ENCODE measurements at places on chromosomes 12 and 14.

DNA sequence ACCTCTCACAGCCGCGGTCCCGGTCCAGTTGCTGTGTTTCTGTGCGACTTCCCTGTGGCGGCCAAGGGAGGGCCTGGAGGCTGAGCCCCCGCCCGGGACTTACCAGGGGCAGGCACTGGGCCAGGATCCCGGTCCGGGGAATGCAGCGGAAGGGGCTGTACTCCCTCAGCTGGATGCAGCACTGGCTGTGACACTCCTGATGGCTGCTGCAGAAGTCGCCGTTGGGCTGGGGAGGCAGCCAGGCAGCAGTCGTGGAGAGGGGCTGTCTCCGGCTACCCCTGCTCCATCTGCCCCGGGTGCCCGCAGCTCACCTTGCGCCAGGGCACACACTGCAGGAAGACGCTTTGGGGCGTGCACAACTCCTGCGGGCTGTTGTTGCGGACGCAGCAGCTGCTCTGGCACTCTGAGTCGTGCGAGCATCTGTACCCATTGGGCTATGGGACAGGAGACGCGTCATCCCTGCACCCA, 6.2 kb downstream of the LRCOL1 start:
- DNase-seq: no peak

DNA sequence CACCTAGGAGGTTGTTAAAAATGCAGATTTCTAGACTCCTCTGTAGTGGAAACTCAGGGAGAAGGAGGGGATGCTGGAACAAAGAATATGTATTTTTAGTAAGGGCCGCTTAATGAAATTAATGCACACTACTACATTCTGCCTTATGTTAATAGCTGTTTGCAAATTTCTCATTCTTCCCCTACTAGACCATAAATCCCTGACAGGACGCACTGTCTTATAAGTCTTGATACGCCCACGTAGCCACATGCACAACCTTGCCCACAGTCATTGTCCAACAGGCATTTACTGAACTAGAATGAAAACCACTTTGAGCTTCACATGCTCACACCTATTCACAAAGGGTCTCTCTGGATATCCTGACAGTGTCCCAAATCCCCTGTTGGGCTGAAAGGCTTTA, 10.5 kb downstream of the KRT2 start:
- no peak for DNase-seq

DNA sequence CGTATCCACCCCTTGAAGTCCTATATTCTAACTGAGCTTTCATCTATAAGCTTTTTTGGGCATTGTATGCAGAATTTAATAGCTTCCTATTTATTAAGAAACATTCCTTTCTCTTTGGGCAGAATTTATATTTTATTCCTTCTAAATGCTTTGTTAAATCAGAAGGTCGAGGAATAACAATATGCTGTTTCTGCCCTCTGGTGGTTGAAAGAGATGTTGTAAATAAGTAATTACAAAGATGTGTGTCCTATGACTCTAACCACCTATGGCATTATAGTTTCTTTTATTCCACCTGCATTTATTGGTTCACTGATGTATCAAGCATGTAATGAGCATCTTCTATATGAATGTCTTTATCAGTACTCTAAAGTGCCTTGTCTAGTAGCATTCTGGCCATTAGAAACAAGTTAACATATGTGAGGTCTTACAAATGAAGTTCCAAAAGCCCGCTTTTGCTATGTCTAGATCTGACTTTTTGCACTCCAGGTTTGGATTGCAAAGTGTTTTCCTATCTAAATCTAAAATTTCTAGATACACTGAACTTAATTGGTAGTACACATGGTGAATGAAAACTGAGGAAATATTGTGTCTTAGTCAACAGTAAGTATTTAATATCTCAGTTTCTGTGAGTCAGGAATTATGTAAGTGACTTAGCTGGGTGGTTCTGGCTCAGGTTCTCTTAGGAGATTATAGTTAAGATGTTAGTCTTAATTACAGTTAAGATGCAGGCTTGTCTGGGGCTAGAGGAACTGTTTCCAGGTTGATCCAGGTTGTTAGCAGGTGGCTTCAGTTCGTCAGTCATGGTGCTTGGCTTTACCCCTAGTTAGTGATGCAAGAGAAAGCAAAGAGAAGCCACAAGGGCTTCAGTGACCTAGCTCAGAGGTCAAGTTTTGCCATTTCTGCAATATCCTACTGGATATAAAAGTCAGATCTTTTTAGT, 57.5 kb downstream of the PLEKHA5 start:
- no peak for DNase-seq

- DNase-seq: no peak
Measured at GRCh38 chr14:103516426-103517173, 6.0 kb downstream of the CKB start.

- DNase-seq: no peak
Measured at GRCh38 chr12:89883630-89884389, 175.2 kb upstream of the ATP2B1 start.

GRCh38 chr14:71533390-71533789, 398.8 kb upstream of the RGS6 start:
- DNase-seq: no peak

GRCh38 chr14:87600240-87600639, 392.7 kb downstream of the GALC start:
- no peak for DNase-seq

GRCh38 chr12:386651-387050, 2.5 kb downstream of the KDM5A start:
- no peak for DNase-seq

- DNase-seq: peak; percentile 58
Measured at GRCh38 chr12:44875954-44876543, at the start of gene NELL2. NELL2 (minus strand) TSS chr12:44876315; CDS start chr12:44875869, 446 bp downstream.

DNA sequence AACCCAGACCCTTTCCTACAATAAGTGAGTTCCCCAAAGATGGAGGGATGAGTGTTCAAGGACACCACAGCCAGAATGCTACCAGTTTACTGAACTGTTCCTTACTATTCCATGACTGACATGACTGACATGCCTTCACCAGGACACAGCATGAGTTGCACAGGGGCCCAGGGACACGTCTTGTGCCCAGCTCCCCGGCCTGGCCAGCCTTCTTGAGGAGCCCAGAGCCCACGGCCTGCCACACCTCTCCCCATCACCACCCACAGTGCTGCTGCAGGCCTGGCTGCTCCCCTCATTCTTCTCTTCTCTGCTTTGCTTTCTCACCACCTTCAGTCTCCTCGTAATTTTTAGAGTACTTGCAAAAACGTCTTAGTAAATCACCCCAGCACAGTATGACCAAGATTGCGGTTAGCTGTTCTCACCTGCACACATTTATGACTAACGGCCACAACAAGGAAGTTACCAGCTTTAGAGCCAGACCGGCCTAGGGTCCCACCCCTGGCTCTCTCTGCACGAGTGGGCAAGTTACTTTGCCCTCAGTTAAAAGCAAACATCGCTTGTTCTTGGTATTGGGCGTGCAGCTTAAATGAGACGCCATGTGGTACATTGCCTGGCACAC, 18.5 kb downstream of the PPP2R5E start:
- DNase-seq: no peak

- no peak for DNase-seq
Measured at GRCh38 chr14:59481871-59482540, 2.2 kb downstream of the L3HYPDH start.

- no peak for DNase-seq
Measured at GRCh38 chr12:131692431-131692830, 18.5 kb upstream of the SFSWAP start.

- no peak for DNase-seq
Measured at GRCh38 chr14:22479776-22480464, 109.1 kb downstream of the DAD1 start.

DNA sequence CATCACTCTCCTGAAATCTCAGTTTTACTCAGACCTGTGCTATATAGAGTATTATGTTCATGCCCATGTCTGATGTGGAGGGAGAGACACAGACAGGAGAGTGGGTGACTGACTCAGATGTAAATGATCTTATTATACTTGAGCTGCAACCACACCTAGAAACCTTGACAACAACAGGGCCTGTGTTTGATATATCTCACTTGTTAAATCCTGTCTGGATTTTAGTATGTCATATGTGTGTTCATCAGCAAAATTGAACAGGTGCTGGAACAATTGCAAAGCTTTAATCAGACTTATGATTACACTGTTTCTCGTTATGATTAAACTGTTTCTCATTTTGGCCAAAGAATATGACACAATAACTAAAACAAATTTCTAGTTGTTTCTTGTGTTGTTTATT, 37.7 kb downstream of the DIP2B start:
- no peak for DNase-seq

- DNase-seq: no peak
Measured at GRCh38 chr14:52146504-52146903, 77.6 kb upstream of the NID2 start.

- DNase-seq: no peak
Measured at GRCh38 chr14:85762526-85762925, 232.6 kb downstream of the FLRT2 start.

DNA sequence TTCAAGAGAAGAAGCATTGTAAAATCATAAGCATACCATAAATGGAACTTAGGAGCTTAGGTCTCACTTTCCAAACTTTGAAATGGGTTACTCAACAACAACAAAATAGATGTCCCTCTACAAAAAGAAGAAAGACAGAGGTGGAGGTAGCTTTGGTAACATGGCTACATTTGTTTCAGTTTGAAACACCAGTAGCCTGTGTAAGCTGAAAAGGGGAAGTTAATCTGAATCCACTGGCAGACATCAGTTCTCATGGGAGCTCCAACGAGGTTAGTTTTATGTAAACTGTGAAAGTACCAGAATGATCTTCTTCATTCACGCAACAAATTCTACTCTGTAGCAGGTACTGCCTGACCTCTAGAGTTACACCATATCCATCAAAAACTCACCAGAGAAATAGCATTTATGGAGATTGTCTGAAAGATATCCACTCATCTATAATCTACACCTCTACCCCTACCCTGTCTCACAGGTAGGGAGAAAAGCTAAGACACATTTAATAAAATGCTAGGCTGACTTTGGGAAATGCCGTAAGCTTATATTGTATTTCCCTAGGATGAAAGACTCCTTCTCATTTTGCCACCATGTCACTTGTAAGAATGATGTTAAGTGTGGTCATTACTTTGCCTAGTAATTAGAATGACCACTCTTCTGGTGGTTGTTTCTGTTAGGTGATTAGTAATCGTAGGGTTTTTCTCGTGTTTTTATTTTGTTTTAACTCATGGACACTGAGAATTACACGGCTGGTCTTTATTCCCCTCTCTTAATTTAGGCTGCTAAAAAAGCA, 224.1 kb downstream of the ASCL1 start:
- no peak for DNase-seq

DNA sequence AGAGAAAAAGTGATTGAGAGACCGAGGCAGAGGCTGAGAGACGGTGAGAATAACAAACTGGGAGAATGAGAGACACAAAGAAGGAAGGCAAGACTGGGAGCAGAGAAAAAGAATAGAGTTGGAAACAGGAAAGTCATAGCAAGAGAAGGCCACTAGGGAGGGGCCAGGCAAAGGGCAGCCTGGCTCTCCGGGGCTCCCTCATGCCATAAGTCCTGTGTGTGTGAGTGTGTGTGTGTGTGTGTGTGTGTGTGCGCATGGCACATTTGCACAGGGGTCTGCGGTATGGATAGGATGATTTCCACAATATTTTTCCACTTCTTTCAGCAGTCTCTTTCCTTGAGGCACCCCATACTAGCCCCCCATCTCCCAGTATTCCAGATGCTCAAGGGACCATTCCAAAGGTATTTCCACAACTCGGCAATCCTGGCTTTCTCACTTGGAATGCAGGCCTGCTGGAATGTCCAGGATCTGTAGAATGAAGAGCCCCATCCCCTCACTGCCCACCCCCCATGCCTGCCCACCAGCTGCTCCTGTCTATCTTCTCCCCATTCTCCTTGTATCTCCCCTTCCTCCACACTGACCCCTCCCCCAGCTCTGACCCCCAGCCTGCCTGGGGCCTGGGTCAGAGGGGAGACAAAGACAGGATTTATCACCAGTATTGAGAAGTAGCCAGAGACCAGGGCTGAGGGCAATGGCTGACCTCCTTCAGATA, 9.0 kb downstream of the GPR84 start:
- no peak for DNase-seq

DNA sequence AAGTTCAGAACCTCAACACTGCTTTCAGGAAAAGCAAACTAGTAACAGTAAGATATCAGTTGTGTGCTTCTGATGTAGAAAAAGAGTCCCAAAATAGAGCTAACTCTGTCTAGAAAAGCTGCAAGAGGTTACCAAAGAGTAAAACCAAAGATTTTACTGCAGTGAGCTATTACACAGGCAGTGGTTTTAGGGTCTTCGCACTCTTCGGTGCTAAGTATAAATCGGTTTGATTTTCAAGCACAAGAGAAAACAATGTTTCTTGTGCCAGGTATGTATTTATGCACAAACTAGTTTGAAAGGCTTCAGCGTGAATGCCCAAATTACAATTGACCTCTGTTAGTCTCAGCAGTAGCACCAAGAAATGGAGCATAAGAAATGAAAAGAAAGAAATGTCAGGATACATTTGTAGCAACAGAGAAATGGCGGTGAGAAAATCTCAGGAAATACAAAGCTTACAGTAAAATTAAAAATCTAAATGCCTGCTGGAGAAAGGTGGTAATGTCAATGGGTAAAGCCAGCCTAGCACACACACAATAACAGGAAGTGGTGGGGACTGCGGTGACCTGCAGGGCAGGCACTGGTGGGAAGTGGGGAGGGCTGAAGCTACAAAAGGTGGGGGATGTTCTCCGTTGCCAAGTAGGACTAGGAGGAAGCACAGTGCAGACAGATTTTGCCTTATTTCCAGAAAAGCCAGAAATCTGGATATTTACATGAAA, 18.0 kb upstream of the DYRK2 start:
- peak; percentile 62 for DNase-seq

- DNase-seq: no peak
Measured at GRCh38 chr12:32502693-32503502, 103.5 kb downstream of the FGD4 start.

DNA sequence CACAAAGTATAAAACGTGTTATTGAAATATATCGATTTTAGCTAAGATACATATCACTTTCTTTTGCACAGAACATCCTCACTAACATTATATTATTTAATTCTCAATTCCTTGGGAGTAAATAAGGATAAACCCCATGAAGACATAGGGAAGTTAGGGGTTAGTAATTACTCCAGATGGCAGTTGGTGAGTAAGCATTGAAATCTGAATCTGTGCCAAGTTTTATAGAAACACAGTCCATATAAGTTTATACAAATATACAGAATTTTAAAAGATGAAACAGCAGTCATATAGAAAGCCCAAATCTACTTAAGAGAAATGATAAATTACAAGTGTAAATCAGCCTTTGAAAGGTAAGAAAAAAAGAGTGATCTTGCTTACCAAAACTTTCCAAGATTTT, 200.4 kb upstream of the SYT10 start:
- DNase-seq: no peak

DNA sequence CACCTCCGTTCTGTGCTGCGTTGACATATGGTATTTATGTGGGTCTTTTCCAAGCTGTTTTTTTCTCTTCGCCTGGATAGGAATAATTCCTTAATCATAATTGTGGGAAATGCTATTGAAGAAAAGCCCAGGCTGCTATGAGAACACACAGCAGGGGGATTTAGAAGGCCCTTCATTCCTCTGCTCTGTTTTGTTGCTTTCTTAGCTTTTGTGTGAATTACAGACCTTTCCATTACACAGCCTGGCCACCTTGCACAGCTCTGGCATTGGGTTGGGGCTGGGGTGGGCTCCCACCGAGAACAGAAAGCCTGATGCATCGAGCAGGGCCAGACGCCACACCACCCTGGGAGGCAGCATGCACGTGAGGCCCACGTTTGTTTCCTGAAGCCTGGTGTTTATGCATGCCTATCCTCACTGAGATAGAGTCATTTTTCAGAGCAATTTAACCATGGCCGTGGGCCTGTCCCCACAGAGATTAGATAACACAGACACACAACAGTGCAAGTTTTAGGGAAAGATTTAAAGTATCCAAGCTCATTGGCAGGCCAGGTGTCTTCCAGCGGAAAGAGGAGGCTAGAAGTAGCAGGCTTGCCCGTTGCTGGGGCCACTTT, 287.6 kb upstream of the PWP1 start:
- no peak for DNase-seq

GRCh38 chr12:69343357-69343756, 4.8 kb upstream of the LYZ start:
- no peak for DNase-seq

Data from activated T-helper 9 cell treated with anti-CD3 and anti-CD28 coated beads, Interleukin-2, amount 50 U/mL, for 16 hours (primary cell).